ENCODE measurements at places on chromosomes 5 and 9.
A peak's percentile ranks its signal among the peaks of the same experiment; 100 is the strongest.

DNA sequence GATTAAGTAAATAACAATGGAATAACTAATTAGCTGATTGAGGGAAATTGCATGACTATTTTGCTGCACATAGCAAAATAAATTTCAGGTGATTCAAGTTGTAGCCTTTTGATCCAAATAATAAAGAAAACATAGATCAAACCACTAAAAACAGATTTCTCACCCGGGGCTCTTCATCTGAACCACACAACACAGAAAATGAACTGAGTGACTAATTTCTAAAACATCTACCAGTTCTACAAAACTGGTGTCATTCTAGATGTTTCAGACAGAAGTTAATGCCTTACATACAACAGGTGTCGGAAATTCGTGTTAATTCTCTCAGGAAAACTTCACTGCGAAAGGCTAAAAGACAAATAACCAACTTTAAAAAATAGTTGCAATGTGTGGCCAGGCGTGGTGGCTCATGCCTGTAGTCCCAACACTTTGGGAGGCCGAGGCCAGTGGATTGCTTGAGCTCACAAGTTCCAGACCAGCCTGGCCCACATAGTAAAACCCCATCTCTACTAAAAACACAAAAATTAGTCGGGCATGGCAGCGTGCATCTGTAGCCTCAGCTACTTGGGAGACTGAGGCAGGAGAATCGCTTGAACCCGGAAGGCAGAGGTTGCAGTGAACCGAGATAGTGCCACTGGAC is 6.9 kb downstream of the PROP1 start:
- no peak for DNase-seq

GRCh38 chr9:131046581-131047202 is 37.7 kb downstream of the LAMC3 start:
- DNase-seq, result peak; percentile 59

GRCh38 chr5:40010436-40010835 is 585.7 kb upstream of the DAB2 start:
- DNase-seq, result no peak

GRCh38 chr5:124797665-124798087 is 51.2 kb upstream of the ZNF608 start:
- no peak for DNase-seq

GRCh38 chr9:136399176-136400037 is 563 bp downstream of the SNAPC4 start:
- DNase-seq, result no peak

GRCh38 chr9:83304686-83305085 is 233.5 kb downstream of the FRMD3 start:
- DNase-seq, result no peak

GRCh38 chr9:132783006-132783405 is 95.1 kb downstream of the AK8 start:
- no peak for DNase-seq

DNA sequence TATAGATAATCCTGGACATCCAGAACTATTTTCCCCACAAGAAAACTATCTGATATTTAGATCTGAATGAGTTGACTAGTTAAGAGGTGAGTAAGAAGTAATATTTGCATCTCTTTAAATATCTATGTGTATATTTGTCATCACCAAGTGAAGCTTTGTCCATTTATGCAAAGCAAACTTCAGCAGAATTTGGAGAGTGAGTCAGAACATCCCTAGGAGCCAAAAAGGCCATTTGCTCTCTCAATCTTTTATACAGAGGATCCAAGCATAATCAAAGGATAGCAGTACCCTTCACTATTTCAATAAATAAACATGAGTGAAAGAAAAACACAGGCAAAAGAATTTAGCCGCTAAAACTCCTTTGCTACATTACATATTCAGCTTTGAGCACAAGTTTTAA is 454.4 kb downstream of the NR2F1-AS1 start:
- no peak for DNase-seq

DNA sequence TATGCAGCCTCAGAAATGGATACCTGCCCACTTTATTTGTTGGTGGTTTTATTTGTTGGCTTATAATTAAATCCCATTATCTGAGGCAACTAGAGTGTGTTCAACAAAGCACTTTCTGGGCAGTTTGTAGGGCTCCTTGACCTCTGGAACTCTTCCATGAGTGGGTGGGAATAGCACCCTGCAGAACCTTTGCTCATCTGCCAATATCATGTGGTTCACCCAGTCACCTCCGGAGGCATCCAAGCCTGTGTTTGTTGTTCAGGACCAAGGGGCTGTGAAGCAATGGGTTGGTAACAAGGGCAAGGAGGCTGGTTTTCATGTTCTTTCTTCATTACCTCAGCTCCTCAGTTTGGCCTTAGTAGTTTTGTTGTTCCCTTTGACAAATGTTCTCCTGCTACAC is 314.0 kb downstream of the NDUFS4 start:
- no peak for DNase-seq

DNA sequence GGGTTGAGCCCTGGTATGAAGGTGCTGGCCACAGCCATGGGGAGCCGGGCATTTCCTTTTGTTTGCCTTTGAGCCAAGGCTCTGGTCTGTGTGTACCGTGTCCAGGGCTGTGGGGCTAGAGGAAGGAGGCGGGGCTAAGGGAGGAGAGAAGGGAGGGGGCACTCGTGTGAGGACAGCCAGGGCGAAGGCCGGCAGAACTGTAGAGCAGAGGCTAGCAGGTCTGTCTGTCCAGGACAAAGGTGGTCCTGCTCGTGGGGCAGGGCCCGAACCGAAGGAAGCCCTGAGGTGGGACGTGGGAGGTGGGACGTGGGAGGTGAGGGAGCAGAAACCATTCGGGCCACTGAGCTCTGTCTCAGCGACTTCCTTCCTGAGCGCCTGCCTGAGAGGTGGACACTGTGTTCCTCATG is 41.3 kb upstream of the TESK1 start:
- DNase-seq, result no peak

GRCh38 chr5:76582230-76583162 is 40.7 kb downstream of the F2RL2 start:
- DNase-seq, result peak; percentile 96

DNA sequence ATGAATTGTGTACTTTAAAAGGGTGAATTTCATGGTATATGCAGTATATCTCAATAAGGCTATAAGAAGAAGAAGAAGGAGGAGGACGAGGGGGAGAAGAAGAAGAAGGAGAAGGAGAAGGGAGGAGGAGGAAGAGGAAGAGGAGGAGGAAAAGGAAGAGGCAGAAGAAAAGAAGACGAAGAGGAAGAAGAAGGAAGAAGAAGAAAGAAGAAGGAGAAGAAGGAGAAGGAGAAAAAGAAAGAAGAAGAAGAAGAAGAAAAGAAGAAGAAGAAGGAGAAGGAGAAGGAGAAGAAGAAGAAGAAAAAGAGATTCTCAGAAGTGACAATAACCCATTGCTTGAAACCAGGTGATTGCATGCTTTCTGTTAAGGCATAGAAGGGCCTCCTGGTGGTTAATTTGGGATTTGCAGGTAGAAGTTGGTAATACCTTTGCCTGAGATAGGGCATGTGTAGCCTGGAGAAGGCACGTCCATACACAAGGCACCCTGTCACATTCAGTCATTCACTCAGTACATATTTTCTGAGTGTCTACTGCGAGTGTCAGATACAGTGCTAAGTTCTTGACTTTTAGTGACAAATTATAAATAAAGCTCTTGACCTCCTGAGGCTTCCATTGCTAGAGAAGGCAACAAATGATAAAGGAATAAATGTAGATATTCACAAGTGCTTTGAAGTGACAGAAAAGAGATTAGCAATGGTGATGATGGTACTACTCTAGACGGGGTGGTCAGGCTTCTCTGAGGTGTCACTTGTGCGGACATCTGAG is 231.3 kb downstream of the NPR3 start:
- DNase-seq, result no peak

DNA sequence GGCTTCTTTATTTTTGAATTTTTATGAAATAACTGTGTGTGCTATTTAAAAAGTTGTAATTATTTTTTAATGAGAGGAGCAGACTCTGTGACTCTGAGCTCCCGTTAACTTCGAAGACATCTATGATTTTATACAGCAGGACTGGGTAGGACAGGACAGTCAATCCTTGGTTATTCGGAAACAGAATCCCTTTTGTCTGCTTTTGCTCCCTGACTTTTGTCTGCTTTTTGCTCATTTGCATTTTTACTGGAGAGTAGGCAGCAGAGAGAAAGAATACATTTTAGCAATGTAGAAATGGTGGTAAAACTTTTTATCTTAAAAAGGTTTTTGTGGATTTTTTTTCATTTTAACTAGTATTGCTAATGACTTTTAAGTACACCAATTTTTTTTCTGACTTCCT is 303.6 kb downstream of the ARHGAP26 start:
- DNase-seq, result no peak

- DNase-seq, result no peak
These were observed 66.6 kb downstream of the SHOC1 start for GRCh38 chr9:111728143-111728542.

DNA sequence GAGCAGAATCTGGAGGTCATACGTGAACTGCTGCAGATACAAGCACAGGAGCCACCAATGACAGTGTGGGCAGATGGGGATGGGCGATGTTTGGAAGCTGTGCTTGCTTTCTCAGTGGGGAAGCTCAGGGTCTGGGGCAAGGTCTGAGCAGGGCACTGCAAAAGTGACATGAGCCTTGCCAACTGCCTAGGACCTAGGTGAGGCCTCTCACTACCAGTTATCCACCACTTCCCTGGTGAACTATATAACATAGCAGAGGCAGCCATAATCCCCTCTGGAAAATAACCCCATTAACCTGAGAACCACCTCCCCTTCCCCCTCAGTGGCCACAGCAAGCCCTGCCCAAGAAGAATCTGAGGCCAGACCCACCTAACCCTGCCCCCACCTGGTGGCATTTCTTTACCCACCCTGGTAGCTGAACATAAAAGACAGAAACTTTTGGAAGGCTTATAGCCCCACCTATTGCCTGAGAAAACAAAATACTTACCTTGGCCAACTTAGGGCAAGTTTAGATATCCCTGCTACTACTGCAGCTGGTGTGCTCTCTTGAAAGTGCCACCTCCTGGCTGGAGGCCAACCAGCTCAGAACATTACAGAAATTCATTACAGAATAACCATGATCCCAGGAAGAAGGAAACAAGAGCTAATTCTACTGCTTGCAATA is 18.8 kb upstream of the SPEF2 start:
- no peak for DNase-seq

DNA sequence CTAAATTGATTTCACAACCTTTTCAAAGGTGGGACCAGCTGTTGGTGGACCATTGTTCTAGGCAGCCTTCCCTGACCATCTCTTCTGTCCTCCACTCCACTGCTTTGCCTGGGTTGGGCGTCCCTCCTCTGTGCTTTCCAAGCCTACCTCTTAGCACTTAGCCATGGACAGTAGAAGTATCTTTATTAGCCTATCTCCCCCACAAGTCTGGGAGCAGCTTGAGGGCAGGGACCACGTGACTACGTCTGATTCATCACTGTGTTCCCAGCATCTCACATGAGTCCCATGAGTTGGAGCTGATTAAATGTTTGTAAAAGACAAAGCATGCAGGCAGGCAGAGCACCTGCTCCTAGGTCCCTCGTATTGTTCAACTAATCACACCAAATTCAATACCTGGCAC is 20.9 kb downstream of the MORN5 start:
- DNase-seq, result no peak

- no peak for DNase-seq
These were observed 100.4 kb downstream of the RGS3 start for GRCh38 chr9:113563826-113564497.

- peak; percentile 57 for DNase-seq
These were observed 33.2 kb downstream of the NEK6 start for GRCh38 chr9:124290743-124291554.

GRCh38 chr5:41143131-41143901 is 70.0 kb downstream of the C6 start:
- no peak for DNase-seq

- DNase-seq, result no peak
These were observed 428.6 kb downstream of the DMAC1 start for GRCh38 chr9:7370988-7371387.

DNA sequence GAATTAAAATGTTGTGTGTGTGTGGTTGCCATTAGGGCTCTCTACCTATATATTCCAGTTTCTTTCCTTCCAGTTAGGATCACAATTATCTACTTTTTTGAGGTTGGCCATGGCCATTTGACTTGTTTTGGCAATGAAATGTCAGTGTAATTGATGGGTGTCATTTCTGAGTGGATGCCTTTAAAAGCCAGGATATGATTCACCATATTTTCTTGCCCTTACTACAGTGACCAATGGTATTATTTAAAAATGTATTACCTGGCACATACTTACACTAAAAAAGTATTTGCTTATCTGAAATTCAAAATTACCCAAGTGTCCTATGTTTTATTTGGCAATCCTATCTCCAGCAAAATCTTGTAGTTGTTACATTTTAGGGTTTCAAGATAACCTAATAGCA is 258.7 kb upstream of the ACTBL2 start:
- no peak for DNase-seq

DNA sequence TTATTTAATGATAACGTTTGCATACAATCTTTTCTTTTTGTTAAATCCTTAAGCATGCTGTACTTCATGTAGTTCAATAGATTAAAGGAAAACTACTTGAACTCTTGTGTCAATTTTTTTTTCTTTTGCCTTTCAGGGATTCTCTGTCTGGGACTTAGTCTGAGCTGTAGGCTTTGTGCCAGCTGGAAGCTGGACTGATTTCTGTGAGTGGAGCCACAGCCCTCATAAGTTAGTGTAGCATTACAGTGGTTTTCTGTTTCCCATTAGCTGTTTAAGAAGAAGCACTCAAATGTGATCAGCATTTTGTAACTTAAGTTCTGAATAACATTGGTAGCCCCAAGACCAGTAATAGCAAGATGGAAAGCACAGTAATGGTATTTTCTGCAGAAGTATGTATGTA is 330.6 kb upstream of the MEF2C start:
- no peak for DNase-seq

DNA sequence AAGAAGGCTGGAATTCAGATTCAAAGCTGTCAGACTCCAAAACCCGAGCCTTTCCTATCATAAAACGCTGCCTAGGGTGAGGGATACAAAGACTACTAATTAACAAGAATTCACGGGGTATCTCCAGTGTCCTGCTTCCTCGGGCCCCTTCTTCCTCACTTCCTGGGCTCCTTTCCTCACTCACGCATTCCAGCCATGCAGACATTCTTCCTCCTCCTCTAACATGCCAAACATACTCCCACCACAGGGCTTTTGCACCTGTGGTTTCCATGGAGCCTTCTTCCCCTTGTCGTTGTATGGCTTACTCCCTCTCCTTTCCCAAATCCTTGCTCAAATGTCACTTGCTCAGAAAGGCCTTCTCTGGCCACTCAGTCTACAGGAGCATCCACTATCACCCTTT is 191.4 kb upstream of the TRIM32 start:
- DNase-seq, result no peak

DNA sequence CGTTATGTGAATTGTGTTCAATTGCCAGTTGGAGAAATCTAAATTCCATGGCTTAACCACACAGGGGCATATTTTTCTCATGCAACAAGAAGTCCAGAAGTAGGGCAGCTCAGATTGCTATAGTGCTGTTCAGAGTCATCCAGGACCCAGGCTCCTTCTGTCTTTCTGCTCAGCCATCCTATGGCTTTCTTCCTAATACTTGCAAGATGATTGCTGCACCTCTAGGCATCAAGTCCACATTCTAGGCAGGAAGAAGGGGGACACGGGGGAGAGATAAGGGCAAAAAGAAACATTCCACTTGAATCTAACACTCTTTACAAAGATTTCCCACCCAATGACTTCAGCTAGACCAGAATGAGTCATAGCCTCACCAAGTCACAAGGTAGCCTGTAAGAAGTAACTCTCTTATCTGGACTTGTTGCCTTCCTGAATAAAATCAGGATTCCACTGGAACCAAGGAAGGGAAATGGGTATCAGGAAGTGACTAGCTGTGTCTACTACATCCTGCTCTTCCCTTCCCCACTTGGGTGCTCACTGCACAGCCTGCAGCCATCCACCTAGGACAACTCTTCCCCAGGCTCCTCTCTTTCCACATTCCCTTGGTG is 5.3 kb downstream of the ERAP2 start:
- no peak for DNase-seq

GRCh38 chr5:124132843-124133242 is 613.6 kb downstream of the ZNF608 start:
- DNase-seq, result no peak
